NCI-H1105 (cell line): ENCODE measurements at places on chromosomes 2 and 18.

DNA sequence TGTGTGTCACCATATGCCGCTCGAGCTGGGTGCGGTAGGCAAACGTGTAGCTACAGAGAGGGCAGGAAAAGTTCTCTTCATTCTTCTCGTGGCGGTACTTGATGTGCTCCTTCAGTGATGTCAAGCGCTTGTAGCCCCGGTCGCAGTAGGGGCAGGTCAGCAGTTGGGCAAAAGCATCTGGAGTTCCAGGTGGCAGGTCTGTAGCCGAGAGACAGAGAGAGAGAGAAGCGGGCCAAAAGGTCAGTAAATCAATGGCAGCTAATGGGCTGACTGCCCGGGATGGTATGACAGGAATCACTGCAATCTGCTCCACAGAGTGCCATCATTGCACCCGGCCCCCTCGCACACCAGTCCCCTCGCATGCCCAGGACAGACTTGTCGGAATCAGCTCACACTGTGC is 116.0 kb downstream of the ZEB2 start:
- no peak for DNase-seq

- no peak for DNase-seq
These were observed 86.7 kb downstream of the NRP2 start for GRCh38 chr2:205768815-205769494.

GRCh38 chr2:169480079-169480465 is 778 bp downstream of the BBS5 start:
- DNase-seq: no peak

DNA sequence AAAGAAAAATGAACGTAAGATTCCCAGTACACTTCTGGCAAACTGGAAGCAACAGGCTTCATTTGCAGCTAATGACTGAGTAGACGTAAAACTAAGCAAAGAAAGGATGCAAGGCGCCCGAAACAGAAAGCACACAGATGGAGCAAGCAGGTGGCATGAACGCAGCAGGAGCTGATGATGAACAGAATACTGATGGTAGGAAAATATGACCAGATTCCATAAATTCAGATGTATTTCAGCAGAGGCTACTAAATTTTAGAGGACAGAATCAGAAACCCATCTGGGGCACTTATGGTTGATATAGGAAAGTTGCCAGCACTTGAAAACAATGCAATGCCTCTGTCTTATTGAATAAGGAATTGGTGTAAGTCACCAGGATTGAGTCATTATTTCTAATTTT is 658.7 kb upstream of the LINC00305 start:
- no peak for DNase-seq

GRCh38 chr18:65544701-65545100 is 206.1 kb upstream of the CDH7 start:
- DNase-seq: no peak
